Retinal pigment epithelial cell (primary cell): ENCODE measurements at places on chromosomes 11 and 22.

DNA sequence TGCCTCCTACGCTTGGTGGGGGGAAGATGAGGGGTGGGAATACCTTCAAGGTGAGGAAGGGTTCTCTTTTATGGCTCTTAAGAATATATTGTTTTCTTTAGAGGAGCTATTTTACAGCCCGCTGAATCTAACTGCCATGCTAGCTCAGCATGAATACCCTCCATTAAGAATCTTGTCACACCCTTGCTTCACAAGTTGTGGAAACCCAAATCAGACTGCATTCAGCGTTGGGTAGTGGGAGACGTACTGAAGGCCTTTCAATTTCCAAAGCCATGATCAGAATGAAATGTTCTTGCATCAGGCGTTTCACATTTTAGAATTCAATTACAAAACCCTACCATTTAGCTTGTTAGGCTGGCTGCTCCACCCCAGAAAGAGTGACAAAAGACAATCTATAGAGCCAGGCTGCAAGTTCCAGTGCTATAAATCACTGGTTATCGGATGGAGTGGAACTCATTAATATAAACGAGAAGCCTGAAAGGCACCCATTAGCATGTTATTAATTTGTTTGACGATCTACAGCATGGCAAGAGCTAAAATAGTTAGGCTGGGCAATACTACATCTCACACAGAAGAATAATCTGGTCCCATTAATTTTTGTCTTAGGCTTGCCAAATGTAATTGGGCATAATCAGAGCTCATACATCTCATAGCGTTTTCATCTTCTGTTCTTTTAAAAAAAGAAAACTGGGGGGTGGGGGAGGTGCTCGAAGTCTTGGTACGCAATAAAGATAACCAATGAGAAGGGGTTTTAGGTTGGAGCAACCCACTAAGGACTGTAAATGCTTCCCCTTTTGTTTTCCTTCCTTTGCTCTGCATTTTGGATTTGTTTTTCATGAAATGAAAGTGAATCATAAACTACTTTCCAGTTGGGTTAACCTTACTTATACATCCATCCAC is 57.5 kb downstream of the ABTB2 start:
- DNase-seq: no peak

DNA sequence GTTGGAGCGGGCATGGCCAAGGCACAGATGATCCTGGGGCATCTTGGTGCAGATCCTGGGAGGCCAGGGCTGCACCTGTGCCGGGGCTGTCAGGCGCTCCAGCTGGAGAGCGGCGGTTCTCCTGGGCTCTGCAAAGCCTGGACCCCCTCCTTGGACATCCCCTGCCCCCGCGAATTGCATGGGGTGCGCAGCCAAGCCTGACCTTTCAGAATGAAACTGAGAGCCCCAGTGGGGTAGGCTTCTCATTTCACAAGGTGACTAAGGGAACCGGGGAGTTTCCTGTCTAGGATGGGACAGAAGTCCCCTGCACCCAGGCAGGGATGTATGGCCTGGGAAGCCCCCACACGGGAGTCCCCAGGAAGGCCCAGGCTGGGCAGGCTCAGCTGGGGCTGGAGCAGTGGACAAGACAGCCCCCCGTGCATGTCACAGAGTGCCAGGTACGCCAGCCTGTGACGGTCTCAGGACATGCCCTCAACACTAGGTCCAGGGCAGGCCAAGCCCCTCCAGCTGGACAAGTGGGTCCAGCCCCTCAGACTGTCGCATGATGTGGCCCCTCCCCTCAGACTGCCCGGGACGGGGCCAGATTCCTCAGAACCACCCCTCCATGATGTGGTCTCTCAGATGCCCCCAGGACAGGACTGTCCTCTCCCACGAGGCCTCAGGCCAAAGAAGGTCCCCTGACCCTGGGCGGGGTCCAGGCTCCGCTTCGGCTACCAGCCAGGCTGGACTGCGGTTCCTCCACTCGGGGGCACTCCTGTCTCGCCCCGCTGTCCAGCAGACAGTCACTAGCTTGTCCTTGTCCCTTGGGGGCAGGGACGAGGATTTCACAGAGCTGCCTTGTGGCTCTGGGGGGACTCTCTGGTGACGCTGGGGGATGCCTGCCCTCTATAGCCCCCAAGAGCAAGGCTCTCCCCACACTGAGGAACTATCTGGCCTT is 2.3 kb downstream of the LSP1 start:
- DNase-seq: no peak

DNA sequence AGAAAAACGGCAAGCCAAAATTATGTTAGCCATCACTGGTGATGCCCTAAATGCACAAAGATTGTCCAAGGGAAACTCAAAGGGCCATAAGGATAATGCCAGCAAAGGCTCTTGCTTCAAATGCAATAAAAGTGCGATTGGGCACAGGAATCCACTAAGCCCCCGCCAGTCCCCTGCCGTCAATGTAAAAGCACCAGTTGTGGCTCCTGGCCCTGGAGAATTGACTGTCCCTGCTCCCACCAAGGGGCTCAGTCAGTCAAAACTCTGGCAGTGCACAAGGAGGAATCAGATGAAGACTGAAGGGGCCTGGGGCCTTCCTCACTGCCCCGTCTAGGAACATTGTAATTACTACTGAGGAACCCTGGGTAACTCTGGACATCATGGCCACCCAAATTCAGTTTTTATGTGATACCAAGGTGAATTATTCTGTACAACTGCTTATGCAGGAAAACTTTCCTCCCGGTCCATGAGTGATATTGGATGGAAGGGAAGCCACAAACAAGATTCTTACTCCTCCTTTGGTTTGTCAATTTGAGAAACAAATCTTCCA is 85.6 kb downstream of the PIWIL4 start:
- DNase-seq: no peak

DNA sequence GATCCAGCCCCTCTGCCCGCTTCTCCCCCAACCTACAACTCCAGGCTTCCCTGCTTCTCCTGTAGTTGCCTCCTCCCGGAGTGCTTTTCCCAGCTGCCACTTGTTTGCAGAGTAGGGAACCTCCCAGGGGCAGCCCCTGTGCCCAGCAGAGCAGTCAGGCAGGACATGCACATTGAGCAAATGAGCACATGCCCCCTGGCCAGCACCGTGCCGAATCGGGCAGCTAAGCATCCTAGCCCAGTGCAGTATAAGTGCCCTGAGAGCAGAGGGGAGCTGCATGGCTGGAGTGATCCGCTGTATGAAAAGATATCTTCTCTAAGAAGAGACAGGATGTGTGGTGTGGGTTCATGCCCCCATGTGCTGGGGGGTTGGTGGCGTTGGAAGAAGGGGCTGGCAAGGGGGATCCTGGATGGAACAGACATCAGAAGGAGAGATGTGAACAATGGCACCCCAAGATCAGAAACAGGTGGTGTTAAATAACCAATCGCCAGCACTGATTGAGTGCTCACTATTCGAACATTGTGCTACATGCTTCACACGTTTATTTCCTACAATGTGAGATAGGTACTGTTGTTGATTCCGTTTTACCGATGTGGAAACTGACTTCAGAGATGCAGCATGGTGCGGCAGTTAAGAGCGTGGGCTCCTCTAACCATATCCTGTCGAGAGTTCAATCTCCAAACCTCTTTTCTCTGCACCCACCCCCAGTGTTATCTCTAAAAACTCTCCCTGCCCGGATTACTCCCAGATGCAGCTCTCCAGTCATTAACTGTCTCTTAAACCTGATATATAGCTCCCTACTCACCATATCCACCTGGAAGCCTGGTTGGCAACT is 1.2 kb downstream of the AIP start:
- no peak for DNase-seq

DNA sequence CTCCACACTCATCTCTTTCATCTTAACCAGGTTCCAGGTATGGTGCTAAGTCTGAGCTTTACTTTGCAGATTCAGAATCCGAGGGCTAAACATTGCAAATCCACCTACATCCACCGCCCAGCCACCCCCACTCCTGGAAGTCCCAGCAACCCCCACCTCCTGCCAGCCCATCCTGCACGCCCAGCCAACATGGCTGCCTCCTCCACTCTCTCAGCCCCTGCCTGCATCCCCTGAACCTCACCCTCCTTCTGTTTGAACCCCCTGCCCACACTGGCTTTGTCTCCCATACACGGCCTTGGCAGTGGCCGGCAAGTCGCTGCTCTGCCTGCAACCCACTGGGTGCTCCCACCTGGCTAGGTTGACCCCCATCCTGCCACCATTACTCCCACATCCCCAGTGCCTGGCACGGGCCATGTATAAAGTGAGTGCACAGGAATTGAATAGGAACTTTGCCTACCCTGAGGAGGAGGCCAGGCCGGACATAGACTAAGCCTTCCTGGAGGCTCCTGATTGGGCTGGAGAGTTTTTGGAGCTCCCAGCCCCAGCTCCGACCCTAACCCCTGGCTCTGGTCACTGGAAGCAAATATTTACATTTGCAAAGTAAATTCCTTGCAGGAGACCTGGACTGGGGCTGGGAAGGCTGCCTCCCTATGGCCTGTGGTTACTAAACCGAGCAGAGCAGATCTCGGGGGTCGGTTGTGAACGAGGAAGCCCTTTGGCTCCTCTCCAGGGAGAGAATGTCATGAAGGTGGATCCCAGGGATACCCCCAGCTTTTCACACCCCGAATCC is 14.4 kb downstream of the EMID1 start:
- no peak for DNase-seq

- peak; percentile 51 for DNase-seq
These were observed 49.5 kb upstream of the HSPA8 start for GRCh38 chr11:123111465-123111864.

- no peak for DNase-seq
These were observed 10.0 kb upstream of the JAML start for GRCh38 chr11:118234833-118235232.

GRCh38 chr22:36594569-36594968 is 65.6 kb upstream of the EIF3D start:
- DNase-seq: no peak

DNA sequence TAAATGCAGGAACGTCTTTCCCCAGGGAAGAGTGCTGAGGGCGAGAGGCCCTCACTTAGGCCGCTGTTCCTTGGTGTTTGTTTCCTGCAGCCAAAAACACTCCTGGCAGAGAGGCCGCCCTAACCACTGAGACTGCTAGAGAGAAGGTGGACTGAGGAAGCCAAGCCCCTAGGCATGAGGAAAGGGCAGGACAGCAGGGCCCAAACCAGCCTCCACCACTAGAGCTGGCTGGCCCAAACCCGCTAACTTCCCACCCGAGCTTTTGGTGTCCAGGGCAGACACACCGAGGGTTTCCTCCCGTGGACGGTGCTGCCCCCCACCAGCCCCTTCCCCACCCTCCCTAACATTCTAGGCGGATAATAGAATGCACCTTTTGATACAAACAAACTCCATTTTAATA is 6.0 kb downstream of the FGF19 start:
- no peak for DNase-seq

- no peak for DNase-seq
These were observed 147.0 kb upstream of the NAV2 start for GRCh38 chr11:19565639-19566038.

DNA sequence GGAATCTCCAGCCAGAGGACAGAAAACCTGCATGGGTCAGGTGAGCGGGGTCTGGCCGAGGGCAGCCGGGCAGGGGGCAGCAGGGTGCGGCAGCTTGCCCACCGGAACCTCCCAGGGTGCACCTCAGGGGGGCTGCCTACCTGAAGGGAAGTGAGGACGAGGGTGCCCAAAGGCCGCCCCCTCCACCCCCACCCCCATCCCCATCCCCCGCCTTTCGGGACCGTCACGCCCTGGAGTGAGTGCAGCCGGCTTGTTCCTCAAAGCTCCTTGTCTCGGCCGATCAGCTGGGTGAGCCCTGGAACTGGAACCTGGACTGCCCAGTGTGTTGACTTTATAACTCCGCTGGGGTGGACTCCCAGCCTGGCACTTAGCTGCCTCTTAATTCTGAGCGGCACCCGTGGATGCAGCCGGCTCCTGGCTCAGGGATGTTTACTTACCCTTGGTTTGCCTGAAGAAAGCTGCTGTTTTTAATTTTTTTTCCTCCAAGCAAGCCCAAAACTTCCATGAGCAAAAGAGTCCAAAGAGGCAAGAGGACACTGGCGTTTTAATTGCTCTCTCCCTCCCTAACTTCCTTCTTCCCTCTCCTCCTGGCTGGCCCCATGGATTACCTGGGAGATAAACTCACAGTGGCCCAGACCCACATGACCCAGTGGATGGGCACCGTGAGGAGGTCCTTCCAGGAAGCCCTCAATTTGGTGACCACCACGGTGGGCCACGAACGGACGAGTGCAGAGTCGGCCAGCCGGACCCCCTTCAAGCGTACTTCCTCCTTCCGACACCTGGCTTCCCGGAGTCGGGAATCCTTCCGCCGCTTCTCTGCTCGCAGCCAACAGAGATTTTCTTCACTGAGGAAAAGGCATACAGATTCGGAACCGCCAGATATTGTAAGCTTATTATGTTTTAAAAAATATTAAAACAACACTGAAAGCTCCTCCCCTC is 87.8 kb upstream of the CRYBB3 start:
- DNase-seq: no peak

DNA sequence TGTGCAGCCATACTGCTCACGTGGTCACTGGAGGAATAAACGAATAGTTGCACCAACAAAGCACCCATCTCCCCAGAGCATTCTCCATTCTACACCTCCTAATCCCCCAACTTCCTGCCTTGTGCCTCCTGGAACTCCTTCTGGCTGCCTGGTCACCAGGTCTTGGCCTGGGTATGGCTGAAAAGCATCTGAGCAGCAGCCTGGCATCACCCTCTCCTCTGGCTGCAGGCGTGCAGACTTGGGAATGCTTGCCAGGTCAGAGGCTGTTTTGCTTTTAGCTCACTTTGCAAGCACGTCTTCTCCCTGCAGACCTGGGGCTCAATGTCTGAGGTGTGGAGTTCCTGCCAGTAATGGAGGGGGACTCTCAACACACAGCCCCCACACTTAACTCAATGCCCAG is 33.3 kb upstream of the KCNJ11 start:
- no peak for DNase-seq

DNA sequence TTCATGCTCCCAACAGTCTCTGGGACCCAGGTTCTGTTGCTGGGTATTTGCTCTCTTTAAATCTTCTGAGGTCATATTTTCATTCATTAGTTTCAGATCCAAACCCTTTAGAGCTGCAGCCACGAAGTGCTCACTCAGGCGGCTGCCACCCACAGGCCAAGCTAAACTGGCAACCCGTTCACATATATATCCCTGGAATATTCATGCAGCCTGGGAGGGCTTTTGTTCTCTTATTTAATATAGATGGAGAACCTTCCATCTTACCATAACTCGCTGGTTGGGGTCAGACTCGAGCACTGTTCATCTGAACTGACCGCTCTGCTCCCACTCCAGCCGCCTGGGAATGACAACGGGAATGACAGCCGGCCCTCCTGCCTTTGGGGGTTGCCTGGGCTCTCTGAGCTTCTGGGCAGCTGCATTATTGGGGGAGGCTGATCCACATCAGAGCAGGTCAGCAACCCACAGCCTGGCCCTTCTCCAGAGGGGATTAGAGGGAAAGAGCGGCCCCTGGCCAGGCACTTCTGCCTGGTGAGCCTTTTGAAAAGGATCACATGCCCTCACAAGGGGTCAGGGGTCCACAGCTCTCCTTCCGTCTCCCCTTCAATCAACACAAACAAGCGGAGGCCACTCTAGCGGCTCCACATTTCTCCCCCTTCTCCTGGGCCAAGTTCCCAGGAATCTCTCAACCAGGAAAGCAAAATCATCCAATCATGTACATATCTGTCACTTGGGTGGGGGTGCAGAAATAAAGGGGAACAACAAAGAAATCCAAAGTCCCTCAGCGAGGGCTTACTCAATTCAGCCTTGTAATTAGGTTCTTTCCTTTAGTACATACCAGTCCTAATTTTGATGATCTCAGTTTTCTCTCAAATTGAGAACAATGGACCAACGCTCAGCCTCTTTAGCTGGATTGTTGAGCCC is 11.8 kb downstream of the TMEM184B start:
- DNase-seq: peak; percentile 76

GRCh38 chr11:35158701-35159510 is 19.9 kb downstream of the CD44 start:
- no peak for DNase-seq
